Chondrocyte (in vitro differentiated cells): ENCODE measurements at places on chromosomes 2 and 18. TPM values are rescaled to one million over a fixed set of nuclear protein-coding genes. Genes with fewer than 3 reads are reported as not detected.

DNA sequence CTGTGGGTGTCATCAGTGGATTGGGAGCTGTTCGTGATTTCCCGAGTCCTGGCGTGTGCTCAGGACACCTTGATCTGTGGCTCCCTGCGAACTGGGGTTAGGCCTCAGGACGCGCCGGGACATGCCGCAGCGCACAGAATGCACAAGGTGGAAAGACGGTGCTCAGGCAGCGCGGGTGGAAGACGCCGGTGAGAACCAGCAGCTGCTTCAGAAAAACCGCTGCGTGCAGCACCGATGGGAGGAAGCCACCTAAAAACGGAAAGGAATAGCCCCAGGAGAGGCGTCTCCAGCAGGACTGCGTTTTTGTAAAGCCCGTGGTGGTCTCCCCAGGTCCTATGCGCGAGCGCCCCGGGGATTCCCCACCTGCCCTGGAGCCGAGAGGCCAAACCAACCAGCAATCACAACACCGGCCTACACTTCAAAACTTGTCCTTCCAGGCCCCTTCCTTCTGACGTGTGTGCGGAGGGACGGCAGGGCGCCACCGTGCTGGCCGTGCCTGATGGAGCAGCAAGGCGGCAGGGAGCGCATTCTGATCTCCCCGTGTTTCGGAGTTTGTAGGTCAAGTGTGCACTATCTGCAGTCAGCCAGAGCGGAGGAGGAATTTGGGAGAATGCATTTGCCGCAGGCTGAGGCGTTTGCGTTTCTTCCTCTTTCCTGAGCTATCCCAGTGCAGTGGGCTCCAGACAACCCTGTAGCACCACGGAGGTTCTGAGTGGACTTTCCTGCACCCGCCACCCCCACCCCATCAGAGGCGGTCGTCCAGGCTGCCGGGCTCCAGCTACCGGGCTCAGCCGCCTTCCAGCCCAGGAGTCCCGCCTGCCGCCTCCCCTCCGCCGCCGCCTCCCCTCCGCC, 32.2 kb downstream of the RTP5 start:
- no peak overlapping the region for H3K27ac ChIP-seq
- peaks cover 20% of the 10 kb centered on the region for H3K4me1 ChIP-seq
- H3K4me3 ChIP-seq, result no peak overlapping the region
- H3K27me3 ChIP-seq, result no peaks in the 10 kb centered on the region

DNA sequence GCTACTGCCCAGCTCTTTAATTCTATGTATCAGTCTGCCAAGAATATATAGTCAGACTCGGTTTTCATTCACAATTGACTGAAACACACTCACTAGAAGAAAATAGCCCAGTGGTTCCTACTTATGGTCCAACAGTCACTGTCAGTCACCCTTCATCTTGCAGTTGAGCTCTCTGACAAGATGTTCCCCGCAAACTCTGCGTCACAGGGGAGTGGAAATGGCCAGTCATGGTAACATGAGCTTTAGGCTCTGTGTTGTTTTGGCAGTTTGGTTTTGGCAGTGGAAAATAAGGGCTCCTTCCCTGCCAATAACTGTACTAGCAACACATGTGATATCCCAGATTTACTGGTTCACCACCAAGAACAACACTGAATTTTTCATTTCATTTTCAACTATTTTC, 122.5 kb downstream of the PRPF40A start:
- peaks cover 14% of the 10 kb centered on the region for H3K4me1 ChIP-seq
- H3K4me3 ChIP-seq, result no peak overlapping the region
- H3K27ac ChIP-seq, result no peak overlapping the region
- DNase-seq, result no peak

GRCh38 chr18:50341443-50341842, 33.4 kb upstream of the SKA1 start:
- H3K4me3 ChIP-seq, result no peak overlapping the region
- no peaks in the 10 kb centered on the region for H3K4me1 ChIP-seq
- H3K36me3 ChIP-seq, result no peaks in the 10 kb centered on the region
- H3K27me3 ChIP-seq, result peaks cover 24% of the 10 kb centered on the region

DNA sequence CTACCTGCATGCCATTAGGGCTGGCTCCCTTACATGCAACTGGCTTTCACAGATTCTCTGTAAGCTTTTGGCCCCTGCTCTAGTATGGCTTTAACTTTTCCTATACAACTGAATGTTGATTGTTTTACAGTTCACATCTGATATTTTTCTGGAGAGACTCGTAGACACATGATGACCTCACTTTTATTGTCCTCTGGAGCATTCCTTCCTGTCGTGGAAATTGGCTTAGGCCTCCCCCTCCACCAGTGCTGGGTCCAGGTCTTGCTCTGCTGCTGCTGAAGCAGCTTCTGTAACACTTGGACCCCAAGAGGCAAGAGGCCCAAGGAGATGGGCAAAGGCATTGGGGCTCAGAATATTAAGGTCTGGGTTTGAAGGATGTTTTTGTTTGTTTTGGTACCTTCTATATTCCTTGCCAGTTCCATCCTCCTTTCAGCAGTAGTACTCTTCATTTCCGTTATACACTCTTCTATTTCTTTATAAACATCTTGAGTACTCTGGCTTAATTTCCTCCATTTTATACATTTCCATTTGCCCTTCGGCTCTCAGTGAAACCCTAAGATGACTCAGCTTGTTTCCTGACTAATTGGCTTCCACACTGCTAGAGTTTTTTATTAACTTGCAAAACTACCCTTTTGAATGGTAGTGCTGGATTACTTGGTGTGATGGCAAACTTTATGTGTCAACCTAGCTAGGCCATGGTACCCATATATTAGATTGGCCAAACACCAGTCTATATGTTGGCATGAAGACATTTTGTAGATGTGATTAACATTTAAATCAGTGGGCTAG, 219.8 kb downstream of the CDCA7 start:
- no peak overlapping the region for H3K4me3 ChIP-seq
- no peaks in the 10 kb centered on the region for H3K27me3 ChIP-seq
- peaks cover 1% of the 10 kb centered on the region for H3K36me3 ChIP-seq
- peaks cover 12% of the 10 kb centered on the region for H3K4me1 ChIP-seq

- peaks cover 8% of the 10 kb centered on the region for H3K36me3 ChIP-seq
- DNase-seq, result no peak
- no peak overlapping the region for H3K4me3 ChIP-seq
- H3K27ac ChIP-seq, result peak overlapping the region; percentile 39
- H3K4me1 ChIP-seq, result peaks cover 31% of the 10 kb centered on the region
- H3K27me3 ChIP-seq, result no peaks in the 10 kb centered on the region
These were observed 107.8 kb downstream of the PRELID3A start for GRCh38 chr18:12515550-12515949.

DNA sequence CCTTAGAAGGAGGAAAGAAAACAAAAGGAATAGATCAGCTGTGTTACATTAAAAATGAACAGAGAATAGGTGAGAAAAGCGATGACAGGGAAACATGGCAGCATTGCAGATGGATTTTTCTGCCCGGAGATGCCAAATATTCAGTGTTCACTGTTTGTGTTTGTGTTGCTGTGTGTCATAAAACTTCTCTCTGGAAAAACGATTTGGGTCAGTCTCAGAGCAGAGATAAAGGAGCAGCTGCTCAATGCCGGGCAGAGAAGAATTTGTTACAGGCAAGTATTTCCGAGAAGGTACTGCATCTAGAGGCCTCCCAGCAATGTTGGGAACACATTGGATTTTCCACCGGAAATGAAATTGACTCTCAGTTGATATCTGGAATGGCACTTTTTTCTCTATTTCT, 156.4 kb upstream of the KLHL14 start:
- peaks cover 1% of the 10 kb centered on the region for H3K27me3 ChIP-seq
- H3K27ac ChIP-seq, result no peak overlapping the region
- peaks cover 1% of the 10 kb centered on the region for H3K4me1 ChIP-seq

DNA sequence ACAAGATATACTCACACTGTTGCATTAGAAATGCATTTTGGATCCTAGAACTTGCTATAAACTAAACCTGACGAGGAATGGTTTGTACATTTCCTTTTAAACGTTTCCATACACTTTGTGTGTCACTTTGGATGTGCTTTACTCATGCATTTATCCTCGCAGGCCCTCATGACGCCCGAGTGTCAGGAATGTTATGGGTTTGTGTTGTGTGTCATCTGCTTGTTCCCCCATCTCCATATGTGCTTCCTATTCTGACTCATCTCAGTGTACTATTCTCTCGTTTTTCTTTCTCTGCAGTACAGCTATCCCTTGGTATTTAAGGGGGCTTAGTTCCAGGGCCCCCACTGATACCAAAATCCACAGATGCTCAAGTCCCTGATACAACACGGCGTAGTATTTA, 121.5 kb upstream of the RASGRP3 start:
- no peak overlapping the region for H3K4me3 ChIP-seq
- H3K36me3 ChIP-seq, result peaks cover 48% of the 10 kb centered on the region
- peak overlapping the region; percentile 7 for H3K27ac ChIP-seq
- DNase-seq, result no peak
- H3K27me3 ChIP-seq, result no peaks in the 10 kb centered on the region

- no peaks in the 10 kb centered on the region for H3K27me3 ChIP-seq
- H3K4me1 ChIP-seq, result no peaks in the 10 kb centered on the region
- no peak overlapping the region for H3K4me3 ChIP-seq
- no peak for DNase-seq
- peaks cover 6% of the 10 kb centered on the region for H3K36me3 ChIP-seq
These were observed 94.4 kb downstream of the TAF4B start for GRCh38 chr18:26320686-26321085.

- H3K4me1 ChIP-seq, result peaks cover 53% of the 10 kb centered on the region
- no peak overlapping the region for H3K4me3 ChIP-seq
- H3K27ac ChIP-seq, result peak overlapping the region; percentile 71
- no peak for DNase-seq
These were observed 39.0 kb downstream of the TBC1D8 start for GRCh38 chr2:101111917-101112771.

DNA sequence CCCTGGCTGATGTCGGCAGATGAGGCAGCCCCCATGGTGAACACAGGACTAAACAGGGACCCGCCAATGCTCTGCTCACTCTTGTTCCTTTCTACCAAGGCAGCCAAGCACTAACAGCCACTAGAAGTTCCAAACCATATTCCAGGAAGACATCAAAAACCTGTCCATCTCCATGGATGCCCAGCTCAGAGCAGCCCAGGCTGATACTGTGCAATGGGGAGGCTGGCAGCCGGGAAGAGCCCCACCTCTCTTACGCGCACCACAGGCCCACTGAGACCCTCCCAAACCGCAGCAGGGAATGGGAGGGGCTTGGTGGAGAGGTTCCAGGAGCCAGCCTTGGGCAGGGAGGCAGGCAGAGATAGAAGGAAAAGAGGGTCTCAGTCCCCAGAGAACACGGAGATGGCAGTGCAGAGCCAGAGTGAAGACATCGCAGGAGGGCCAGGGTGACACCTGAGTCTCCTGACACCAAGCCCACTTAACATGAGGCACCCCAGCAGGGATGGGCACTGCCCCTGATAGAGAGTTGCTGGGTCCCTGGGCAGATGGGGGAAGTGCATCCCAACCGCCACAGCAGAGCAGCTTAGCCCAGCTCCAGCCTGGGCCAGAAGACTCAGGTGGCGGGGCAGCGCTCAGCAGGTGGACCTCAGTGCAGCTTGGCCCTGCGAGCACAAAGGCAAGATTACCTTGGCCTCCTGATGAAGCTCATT, 3.4 kb downstream of the HS6ST1 start:
- H3K36me3 ChIP-seq, result no peaks in the 10 kb centered on the region
- peak overlapping the region; percentile 28 for H3K4me3 ChIP-seq
- H3K27ac ChIP-seq, result no peak overlapping the region

DNA sequence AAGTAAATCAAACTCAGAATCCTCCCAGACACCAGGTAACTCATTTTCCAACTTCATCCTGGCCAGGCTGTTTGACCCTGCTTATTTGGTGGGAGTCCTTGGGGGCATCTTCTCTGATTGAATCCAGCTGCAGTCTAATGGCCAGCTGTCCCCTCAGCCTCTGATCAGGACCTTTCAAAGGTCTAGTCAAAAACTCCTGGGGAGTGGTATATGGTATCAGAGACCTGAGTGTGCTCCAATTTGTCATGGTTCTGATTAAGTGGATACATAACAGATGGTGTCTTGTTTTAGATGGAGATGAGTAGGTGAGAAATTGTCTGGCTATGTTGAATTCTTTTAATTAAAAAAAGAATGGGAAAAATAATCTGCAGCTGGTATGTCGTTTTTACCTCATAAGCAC, 842.6 kb upstream of the ACVR2A start:
- no peak overlapping the region for H3K27ac ChIP-seq
- DNase-seq, result no peak
- H3K4me1 ChIP-seq, result peaks cover 8% of the 10 kb centered on the region
- H3K4me3 ChIP-seq, result no peak overlapping the region
- H3K36me3 ChIP-seq, result no peaks in the 10 kb centered on the region

GRCh38 chr2:121558329-121558728, 27.6 kb downstream of the RNU4ATAC start:
- no peak for DNase-seq
- H3K27ac ChIP-seq, result no peak overlapping the region
- H3K4me1 ChIP-seq, result peaks cover 24% of the 10 kb centered on the region
- no peaks in the 10 kb centered on the region for H3K27me3 ChIP-seq
- no peak overlapping the region for H3K4me3 ChIP-seq

GRCh38 chr2:132473174-132473883, 56.7 kb downstream of the GPR39 start:
- no peak overlapping the region for H3K27ac ChIP-seq
- H3K27me3 ChIP-seq, result no peaks in the 10 kb centered on the region
- H3K4me3 ChIP-seq, result no peak overlapping the region
- H3K36me3 ChIP-seq, result no peaks in the 10 kb centered on the region
- no peaks in the 10 kb centered on the region for H3K4me1 ChIP-seq

DNA sequence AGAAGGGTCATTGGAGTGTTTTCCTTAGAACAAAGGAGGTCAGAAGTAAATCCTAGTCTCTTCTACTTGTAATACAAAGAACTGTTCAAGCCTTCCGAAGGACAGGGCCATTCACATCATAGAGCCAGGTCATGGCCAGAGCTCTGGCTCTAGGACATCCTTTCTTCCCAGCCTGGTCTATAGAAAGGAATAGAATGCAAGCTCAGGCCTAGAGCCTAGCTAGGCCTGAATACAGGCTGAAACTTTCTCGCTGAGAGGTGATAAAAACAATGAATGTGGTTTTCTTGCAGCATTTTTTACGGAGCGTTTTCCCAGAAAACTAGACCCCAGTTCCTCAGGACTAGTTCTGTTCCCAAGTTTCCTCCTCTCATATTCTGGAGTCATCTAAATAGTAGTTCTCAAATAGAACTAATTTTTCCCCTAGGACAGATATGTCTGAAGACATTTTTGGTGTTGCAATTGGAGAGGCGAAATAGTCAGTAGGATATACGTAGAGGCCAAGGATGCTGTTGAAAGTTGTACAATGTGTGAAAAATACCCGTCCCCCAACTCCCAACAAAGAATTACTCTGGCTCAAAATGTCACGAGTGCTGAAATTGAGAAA, 6.8 kb downstream of the UGT1A6 start:
- H3K4me1 ChIP-seq, result peaks cover 16% of the 10 kb centered on the region
- H3K36me3 ChIP-seq, result peaks cover 10% of the 10 kb centered on the region
- no peak overlapping the region for H3K4me3 ChIP-seq
- H3K27me3 ChIP-seq, result no peaks in the 10 kb centered on the region
- DNase-seq, result no peak

Gene VAMP8
- total RNA-seq, result 1.6 to 2.4 TPM (median 2.1 TPM) in 3 replicates

Gene TSPYL6
- total RNA-seq, result not detected in 3 replicates

Gene DSC3
- total RNA-seq, result 1.7 to 4.1 TPM (median 3.2 TPM) in 3 replicates

Gene PPP1R1C
- total RNA-seq, result 0.52 to 2.9 TPM (median 1.2 TPM) in 3 replicates

Gene POMC
- not detected in 3 replicates for total RNA-seq

Gene TLX2
- 0.10 TPM in 1 of 3 replicates, not detected in the others for total RNA-seq
